ENCODE measurements at places on chromosomes 4 and X. TPM values are rescaled to one million over a fixed set of nuclear protein-coding genes. Genes with fewer than 3 reads are reported as not detected.
A peak's percentile ranks its signal among the peaks of the same experiment; 100 is the strongest.

DNA sequence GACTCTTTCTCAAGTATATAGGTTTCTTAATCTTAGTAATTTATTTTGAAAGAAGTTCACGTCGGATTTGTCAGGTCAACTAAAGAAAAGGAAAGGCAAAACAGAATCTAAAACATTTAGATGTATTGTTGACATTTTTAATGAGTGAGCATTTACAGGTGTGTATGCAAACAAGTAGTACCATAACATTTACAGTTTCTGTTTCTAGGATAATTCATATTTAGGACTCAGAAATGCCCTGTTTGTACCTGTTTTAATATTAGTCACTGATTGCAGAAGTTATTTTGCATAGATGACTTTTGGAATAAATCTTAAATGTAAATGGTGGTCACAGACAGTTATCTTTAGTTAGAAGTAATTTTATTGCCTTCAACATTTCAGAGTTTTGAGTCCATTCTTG lies 151.3 kb upstream of the NUDT6 start:
- H3K4me3 ChIP-seq, result no peak overlapping the region
- no peak overlapping the region for H3K27ac ChIP-seq
- no peak for DNase-seq

DNA sequence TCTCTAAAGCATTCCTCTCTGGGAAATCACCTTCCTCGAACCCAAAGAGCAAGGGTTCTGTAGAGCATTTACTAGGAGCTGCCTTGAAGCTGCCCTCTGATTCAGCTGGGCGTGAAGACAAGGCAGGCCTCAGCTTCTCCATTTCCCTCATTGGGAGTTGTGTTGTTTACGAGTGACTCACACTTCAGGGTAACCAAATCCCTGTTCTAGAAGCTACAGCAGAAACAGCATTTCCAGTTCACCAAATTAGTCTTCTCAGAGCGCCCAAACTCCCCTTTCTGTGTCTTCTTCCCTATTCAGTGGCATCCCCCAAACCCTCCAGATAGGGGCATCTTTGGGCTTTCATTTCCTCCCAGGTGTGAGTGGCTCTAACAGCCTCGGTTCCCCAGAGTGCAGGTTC lies 863 bp upstream of the XPNPEP2 start:
- DNase-seq, result no peak
- peaks cover 29% of the 10 kb centered on the region for H3K4me1 ChIP-seq
- no peaks in the 10 kb centered on the region for H3K36me3 ChIP-seq

DNA sequence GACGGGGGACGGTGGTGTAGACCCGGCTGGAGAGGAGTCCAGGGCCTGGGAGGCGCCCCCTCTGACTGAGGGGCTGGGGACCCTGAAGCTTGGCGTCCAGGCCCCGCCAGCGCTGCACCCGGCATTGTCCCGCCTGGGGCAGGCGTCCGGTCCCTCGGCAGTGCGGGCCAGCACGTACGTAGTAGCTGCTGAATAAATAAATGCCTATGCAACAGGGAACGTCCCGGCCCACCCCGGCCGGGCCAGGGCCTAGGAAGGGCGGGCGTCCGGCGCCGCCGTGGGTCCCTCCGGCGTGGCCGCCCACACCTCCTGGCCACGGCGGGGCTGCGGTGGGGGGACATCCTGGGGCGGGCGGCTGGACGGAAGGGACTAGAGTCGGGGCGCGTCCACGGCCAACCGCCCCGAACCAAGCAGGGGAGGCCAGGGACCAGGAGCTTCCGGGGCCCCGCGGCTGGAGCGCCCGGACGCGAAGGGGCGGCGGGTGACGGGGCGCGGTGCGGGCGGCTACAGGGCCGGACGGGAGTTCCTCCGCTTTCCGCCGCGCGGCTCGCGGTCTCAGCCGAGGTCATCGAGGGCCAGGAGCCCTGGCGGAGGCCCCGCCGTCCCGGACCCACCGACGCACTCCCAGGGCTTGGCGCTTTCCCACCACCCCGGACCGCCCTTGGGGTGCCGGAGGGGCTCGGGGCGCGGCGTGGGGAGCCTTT lies 886 bp upstream of the WWC2 start:
- peaks cover 54% of the 10 kb centered on the region for H3K27me3 ChIP-seq
- peak overlapping the region; percentile 63 for H3K4me3 ChIP-seq
- peak; percentile 70 for DNase-seq
- no peak overlapping the region for H3K27ac ChIP-seq

GRCh38 chr4:78923464-78924312 lies 15.6 kb downstream of the PAQR3 start:
- no peak overlapping the region for H3K4me3 ChIP-seq
- H3K27me3 ChIP-seq, result no peaks in the 10 kb centered on the region
- no peak overlapping the region for H3K27ac ChIP-seq

- no peaks in the 10 kb centered on the region for H3K4me1 ChIP-seq
- peaks cover 15% of the 10 kb centered on the region for H3K27me3 ChIP-seq
- no peak overlapping the region for H3K27ac ChIP-seq
- DNase-seq, result peak; percentile 56
Measured at GRCh38 chr4:110361921-110362320, 114.0 kb upstream of the ENPEP start.

DNA sequence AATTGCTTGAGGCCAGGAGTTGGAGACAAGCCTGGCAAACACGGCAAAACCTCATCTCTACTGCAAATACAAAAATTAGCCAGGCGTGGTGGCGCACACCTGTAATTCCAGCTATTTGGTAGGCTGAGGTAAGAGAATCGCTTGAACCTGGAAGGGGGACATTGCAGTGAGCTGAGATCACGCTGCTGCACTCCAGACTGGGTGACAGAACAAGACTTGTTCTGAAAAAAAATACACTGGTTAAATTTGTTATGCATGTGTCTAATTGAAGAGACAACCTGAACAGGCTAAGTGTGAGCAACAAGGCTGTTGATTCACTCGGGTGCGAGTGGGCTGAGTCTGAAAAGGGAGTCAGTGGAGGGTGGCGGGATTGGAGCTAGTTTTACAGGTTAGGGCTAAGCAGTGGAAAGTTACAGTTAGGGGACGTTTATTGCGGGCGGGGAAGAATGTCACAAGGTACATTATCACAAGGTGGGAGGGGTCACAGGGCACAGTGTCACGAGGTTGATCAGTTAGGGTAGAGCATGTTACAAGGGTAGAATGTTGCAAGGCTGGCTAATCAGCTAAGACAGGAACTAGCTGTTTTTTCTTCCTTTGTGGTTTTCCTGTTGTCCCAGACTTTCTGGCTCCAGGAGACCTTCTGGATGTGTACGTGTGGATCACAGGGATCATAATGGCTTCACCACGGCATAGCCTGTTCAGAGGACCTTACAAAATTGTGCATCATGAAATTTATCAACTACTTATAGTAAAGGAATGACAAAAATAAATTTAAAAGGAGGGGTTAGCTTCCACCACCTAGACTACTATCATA lies 115.8 kb downstream of the NAA11 start:
- H3K36me3 ChIP-seq, result no peaks in the 10 kb centered on the region
- H3K27me3 ChIP-seq, result no peaks in the 10 kb centered on the region
- H3K27ac ChIP-seq, result no peak overlapping the region
- DNase-seq, result no peak

DNA sequence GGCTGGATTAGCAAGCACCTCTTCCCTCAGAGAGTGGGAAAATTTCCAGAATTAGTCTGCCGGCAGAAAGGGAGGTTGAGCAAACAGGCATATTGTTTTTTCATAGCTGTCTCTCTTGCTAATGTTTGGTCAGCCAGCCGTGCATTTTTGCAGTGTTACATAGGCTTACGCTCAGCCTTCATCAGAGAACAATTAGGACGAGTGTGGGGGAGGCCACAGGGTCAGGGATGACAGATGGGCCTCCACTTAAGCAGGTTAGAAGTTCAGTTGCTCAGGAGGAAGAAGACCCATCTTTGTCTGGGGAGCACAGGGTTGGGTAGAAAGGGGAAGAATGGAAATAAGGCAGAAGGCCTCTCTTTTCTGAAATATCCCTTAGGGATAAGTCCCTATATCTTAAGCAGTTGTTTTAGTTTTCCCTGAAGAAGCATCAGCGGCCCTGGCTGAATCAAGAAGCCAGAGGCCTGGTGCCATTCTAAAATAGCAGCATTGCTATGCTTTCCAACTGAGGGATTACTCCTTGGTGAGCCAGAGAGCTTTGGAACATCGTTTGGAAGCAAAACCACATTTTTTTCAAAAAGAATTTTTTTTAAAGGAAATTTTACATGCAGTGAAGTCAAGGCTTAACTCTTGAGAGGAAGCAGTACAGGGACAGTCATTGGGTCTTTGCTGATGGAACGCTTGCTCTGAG lies 118.8 kb downstream of the SMIM20 start:
- no peak overlapping the region for H3K4me3 ChIP-seq
- no peak for DNase-seq
- H3K4me1 ChIP-seq, result peaks cover 29% of the 10 kb centered on the region
- H3K27me3 ChIP-seq, result peaks cover 2% of the 10 kb centered on the region

DNA sequence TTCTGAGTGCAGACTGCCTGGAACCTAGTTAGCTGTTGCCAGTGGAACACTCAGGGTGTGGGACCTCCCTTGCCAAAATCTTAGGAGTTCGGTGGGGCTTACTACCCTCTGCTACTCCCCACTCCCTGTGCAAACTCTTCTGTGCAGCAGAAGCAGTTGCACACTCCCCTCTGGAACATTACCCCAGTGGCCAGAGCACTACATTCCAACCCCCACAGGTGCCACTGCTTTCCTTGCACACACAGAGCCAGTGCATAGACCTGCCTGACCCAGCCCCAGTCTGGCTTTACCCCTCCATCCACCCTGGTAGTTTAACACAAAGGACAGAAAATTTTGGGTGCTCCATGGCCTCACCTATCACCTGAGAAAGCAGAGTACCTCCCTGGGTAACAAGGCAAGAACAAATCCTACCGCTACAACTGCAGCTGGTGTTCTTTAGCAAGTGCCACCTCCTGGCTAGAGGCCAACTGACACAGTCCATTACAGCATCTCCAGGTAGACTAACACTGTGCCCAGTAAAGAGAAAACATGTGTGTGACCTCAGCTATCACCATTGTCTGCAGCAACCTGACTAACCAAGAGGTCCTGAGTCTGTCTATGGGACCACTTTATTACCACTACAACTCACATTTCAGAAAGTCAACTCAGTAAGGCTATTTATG lies 11.5 kb upstream of the RASSF6 start:
- H3K27ac ChIP-seq, result no peak overlapping the region
- DNase-seq, result no peak
- no peaks in the 10 kb centered on the region for H3K4me1 ChIP-seq
- no peaks in the 10 kb centered on the region for H3K36me3 ChIP-seq

- DNase-seq, result no peak
- no peak overlapping the region for H3K27ac ChIP-seq
- H3K36me3 ChIP-seq, result no peaks in the 10 kb centered on the region
- no peak overlapping the region for H3K4me3 ChIP-seq
- H3K27me3 ChIP-seq, result no peaks in the 10 kb centered on the region
Measured at GRCh38 chr4:85774000-85774399, 299.1 kb downstream of the ARHGAP24 start.

DNA sequence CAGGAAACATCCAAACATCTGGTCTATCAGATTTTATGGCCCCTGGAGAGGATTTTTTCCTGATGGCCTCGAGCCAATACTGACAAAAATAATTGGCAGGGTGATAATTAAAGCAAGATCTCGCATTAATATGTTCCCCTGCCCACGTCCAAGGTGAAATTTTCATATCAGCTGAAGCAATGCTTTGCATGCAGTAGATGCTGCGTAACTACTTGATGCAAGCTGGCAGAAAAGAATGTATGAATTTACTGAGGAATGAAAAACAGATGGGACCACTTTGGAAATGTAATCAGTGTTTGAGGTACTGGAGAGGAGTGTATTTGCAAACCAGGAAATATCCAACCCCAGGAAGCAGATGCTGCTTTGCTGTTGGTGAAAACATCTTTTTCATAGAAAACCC lies 36.8 kb upstream of the REST start:
- no peak for DNase-seq
- H3K36me3 ChIP-seq, result no peaks in the 10 kb centered on the region
- no peak overlapping the region for H3K4me3 ChIP-seq
- H3K4me1 ChIP-seq, result peaks cover 3% of the 10 kb centered on the region
- H3K27ac ChIP-seq, result no peak overlapping the region

DNA sequence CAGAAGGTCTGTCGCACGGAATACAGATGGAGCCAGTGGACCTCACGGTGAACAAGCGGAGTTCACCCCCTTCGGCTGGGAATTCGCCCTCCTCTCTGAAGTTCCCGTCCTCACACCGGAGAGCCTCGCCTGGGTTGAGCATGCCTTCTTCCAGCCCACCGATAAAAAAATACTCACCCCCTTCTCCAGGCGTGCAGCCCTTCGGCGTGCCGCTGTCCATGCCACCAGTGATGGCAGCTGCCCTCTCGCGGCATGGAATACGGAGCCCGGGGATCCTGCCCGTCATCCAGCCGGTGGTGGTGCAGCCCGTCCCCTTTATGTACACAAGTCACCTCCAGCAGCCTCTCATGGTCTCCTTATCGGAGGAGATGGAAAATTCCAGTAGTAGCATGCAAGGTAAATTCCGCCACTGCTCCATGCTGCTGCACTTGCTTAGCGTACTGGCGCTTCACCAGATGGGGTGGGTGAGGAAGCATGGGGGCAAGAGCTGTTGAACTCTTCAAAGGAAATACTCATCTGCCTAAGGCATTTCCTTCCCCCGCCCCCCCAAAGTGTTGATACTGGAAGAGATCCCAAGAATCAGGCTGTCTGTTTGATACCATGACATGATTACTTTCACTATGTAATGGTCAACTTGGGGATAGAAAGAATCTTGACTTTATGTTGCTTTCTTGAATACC lies 24.8 kb downstream of the KLF3 start:
- no peak overlapping the region for H3K4me3 ChIP-seq
- H3K4me1 ChIP-seq, result peaks cover 21% of the 10 kb centered on the region
- H3K36me3 ChIP-seq, result peaks cover 35% of the 10 kb centered on the region
- H3K27ac ChIP-seq, result no peak overlapping the region
- H3K27me3 ChIP-seq, result no peaks in the 10 kb centered on the region
- DNase-seq, result no peak

DNA sequence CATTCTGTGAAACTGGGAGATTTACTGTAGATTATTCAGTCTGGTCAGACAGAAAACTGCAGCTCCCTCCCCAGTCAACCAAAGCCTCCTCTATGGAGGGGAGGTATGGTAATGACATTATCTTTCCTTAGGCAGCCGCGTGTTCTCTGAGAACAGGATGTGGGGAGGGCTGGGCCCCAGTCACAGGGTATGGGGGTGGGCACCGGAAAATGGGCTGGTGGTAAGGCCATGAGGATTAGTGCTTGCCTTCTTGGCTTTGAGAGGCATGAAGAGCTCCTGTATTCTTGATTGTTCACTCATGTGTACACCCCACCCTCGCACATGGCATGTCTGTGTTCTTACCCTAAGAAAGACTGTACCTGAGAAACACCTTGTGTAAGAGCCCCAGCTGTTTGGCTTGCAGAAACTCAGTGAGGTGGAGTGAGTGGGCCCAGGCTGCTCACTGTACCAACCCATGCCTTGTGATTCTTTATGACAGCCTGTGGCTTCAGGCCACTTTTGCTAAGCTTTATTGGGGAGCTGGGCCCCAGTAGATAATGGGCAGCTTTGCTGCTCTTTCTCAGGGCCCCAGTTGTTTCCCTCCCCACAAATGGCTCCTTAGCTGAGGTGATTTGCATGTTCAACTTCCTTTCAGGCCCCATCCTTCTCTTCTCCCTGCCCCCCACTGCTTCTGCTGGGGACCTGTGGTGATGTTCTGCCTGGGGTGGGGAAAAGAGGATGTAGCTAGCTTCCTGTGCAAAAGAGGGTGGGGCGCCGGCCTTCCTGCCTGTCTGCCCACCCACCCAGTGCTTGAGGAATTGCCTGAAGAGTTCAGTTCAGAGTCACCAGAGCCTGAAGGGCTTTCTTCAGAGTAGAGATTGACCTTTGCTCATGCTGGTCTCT lies 30.7 kb downstream of the MSN start:
- H3K4me1 ChIP-seq, result peaks cover 60% of the 10 kb centered on the region
- no peaks in the 10 kb centered on the region for H3K27me3 ChIP-seq
- DNase-seq, result peak; percentile 91
- peak overlapping the region; percentile 77 for H3K4me3 ChIP-seq
- peaks cover 35% of the 10 kb centered on the region for H3K36me3 ChIP-seq

The CFP gene
- total RNA-seq, result 4.4 TPM

The PLAC1 gene
- total RNA-seq, result not detected

The FMR1 gene
- 37.3 TPM for total RNA-seq

The XK gene
- 0.17 TPM for total RNA-seq

The RTL5 gene
- total RNA-seq, result 0.21 TPM
